ENCODE measurements at places on chromosomes 13 and 19. TPM values are rescaled to one million over a fixed set of nuclear protein-coding genes. Genes with fewer than 3 reads are reported as not detected.
A peak's percentile ranks its signal among the peaks of the same experiment; 100 is the strongest.

- H3K27ac ChIP-seq = no peak overlapping the region
- H3K36me3 ChIP-seq = no peaks in the 10 kb centered on the region
- DNase-seq = no peak
- no peak overlapping the region for H3K4me3 ChIP-seq
- H3K4me1 ChIP-seq = no peaks in the 10 kb centered on the region
Observed at GRCh38 chr13:82147526-82147925, 1734.7 kb downstream of the SLITRK1 start.

- H3K36me3 ChIP-seq = no peaks in the 10 kb centered on the region
- no peaks in the 10 kb centered on the region for H3K27me3 ChIP-seq
- H3K4me3 ChIP-seq = no peak overlapping the region
Observed at GRCh38 chr13:24693862-24694471, 13.8 kb downstream of the ATP12A start.

GRCh38 chr13:68550330-68550729 is 1320.2 kb upstream of the PCDH9 start:
- no peaks in the 10 kb centered on the region for H3K4me1 ChIP-seq
- H3K27me3 ChIP-seq = no peaks in the 10 kb centered on the region
- no peaks in the 10 kb centered on the region for H3K36me3 ChIP-seq
- H3K4me3 ChIP-seq = no peak overlapping the region

- DNase-seq = no peak
- no peak overlapping the region for H3K27ac ChIP-seq
- no peaks in the 10 kb centered on the region for H3K36me3 ChIP-seq
- H3K4me1 ChIP-seq = no peaks in the 10 kb centered on the region
- no peak overlapping the region for H3K4me3 ChIP-seq
Observed at GRCh38 chr13:71517004-71517403, 350.0 kb downstream of the DACH1 start.

DNA sequence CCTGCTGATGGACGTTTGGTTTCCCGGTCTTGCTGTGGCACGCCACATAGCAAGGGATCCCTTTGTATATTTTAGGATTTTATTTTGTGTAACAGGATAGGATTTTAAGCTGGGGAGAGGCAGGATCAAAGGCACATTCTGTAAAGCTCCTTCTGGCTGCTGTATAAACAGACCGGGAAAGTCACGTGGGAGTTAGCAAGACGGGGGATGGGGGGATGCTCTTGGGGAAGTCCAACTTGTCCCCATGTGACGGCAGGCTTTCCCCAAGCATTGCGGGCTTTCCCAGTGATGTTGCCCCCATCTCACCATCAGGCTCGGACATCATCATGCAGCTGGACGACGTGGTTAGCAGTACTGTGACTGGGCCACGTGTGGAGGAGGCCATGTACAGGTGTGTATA is 5.8 kb downstream of the QTRT1 start:
- peaks cover 4% of the 10 kb centered on the region for H3K4me1 ChIP-seq
- H3K4me3 ChIP-seq = no peak overlapping the region
- H3K27me3 ChIP-seq = no peaks in the 10 kb centered on the region
- H3K36me3 ChIP-seq = no peaks in the 10 kb centered on the region
- DNase-seq = no peak

GRCh38 chr19:4301590-4302242 is 473 bp downstream of the TMIGD2 start:
- no peak overlapping the region for H3K27ac ChIP-seq
- H3K4me3 ChIP-seq = peak overlapping the region; percentile 3
- H3K36me3 ChIP-seq = no peaks in the 10 kb centered on the region

- no peaks in the 10 kb centered on the region for H3K4me1 ChIP-seq
- no peak overlapping the region for H3K27ac ChIP-seq
- H3K27me3 ChIP-seq = no peaks in the 10 kb centered on the region
- H3K4me3 ChIP-seq = no peak overlapping the region
- DNase-seq = no peak
- H3K36me3 ChIP-seq = no peaks in the 10 kb centered on the region
Observed at GRCh38 chr13:39586958-39587605, 15.9 kb downstream of the LHFPL6 start.

The NCAN gene
- total RNA-seq = not detected

- no peak overlapping the region for H3K4me3 ChIP-seq
- H3K27ac ChIP-seq = no peak overlapping the region
- no peak for DNase-seq
- H3K4me1 ChIP-seq = no peaks in the 10 kb centered on the region
- H3K27me3 ChIP-seq = no peaks in the 10 kb centered on the region
Observed at GRCh38 chr13:31038834-31039552, 106.5 kb downstream of the TEX26 start.

DNA sequence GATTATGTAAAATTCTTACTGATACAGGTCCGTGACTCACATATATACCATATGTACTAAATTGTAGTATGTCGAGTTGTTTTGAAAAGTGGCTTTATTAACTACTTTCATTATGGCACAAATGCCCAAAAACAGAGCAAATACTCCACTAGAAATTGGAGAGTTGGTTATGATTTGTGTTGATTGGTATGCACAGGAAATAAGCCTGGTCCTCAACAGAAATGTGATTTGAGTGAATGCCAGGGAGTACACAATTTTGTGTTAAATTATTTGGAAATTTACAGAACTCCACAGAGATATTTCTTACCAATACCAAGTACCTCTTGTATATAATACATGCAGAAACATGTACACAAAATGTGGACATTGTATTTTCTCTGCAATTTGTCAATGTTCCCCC is 676.7 kb downstream of the PCDH9 start:
- H3K4me3 ChIP-seq = no peak overlapping the region
- H3K27ac ChIP-seq = no peak overlapping the region
- no peaks in the 10 kb centered on the region for H3K27me3 ChIP-seq

The FIZ1 gene
- 13.4 TPM for total RNA-seq

The USHBP1 gene
- 11.6 TPM for total RNA-seq

DNA sequence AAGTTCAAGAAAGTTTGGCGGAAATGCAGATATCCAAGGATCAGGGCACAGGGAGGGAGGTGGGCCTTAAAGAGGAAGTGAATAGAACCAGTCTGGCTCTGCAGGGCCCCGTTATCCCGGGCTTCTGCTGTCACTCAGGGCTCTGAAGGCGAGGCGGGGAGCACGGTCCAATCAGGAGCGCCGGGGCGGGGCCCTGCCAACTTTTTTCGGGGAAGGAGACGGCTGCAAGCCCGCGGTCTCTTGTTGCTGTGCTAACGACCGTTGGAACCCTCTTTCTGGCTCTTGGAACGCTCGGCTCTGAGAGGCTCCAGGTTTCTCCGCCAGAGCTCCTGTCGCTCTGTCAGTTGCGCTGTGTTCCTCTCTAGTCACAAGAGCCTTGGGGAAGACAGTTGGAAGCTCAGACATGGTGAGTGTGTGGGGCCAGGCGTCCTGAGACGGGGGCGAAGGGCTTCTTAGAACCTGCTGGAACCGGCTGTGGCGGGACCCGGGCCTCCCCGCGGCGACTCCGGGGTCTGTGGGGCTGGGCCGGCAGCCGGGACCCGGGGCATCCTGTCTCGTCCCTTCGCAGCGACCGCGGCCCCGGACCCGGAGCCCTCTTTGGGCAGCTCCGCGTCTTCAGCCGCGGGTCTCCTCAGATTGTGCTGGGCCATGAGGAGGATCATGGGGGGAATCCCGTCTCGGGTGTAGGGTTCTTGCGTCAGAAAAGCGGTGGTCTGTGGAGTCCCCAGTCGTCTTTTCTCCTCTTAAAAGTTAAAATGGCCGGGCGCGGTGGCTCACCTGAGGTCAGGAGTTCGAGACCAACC is 27.7 kb downstream of the ZNF844 start:
- H3K4me3 ChIP-seq = peak overlapping the region; percentile 45
- peak overlapping the region; percentile 58 for H3K27ac ChIP-seq
- no peaks in the 10 kb centered on the region for H3K27me3 ChIP-seq

The GRIN3B gene
- total RNA-seq = not detected

- no peaks in the 10 kb centered on the region for H3K4me1 ChIP-seq
- no peak overlapping the region for H3K27ac ChIP-seq
- no peak for DNase-seq
- H3K36me3 ChIP-seq = no peaks in the 10 kb centered on the region
- no peak overlapping the region for H3K4me3 ChIP-seq
- no peaks in the 10 kb centered on the region for H3K27me3 ChIP-seq
Observed at GRCh38 chr13:66218583-66218982, 1011.6 kb downstream of the PCDH9 start.

DNA sequence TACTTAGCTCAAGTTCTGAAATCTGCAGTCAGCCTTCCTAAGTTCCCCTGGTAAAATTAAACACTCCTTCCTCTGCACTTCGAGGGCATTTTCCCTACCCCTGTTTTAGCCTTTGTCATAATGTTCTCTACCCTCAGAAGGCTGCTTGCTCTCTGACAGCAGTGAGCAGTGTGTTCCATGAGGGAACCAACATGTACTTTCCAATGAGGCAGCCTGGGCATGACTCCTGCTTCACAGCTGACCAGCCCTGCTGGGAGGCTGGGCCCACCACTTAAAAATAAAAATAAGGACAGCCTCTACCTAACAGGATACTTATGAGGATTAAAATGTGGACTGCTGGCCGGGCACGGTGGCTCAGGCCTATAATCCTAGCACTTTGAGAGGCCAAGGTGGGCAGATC is 26.4 kb downstream of the RUBCNL start:
- no peaks in the 10 kb centered on the region for H3K27me3 ChIP-seq
- H3K4me1 ChIP-seq = no peaks in the 10 kb centered on the region
- H3K36me3 ChIP-seq = no peaks in the 10 kb centered on the region
- no peak for DNase-seq

The PROZ gene
- total RNA-seq = not detected

Measured in Peyer's patch (tissue), 4 donors.